ENCODE measurements at places on chromosomes 6 and 20.

DNA sequence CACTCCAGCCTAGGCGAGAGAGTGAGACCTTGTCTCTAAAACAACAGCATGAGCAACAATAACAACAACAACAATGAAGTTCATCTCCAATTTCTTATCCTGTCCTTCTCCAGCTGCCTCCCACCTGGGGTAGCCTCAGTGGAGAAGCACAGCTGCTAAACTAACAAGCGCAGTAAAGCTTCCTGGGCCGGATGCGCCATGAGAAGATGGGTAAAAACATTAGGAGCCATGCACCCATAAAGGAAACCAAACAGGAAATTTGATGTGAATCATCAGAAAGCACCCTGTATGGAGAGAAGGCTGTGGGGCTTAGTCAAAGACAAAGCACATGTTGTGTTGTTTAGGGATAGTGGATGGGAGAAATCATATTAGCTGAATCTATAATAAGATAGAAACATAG lies 61.1 kb upstream of the CCN6 start:
- DNase-seq, result no peak

DNA sequence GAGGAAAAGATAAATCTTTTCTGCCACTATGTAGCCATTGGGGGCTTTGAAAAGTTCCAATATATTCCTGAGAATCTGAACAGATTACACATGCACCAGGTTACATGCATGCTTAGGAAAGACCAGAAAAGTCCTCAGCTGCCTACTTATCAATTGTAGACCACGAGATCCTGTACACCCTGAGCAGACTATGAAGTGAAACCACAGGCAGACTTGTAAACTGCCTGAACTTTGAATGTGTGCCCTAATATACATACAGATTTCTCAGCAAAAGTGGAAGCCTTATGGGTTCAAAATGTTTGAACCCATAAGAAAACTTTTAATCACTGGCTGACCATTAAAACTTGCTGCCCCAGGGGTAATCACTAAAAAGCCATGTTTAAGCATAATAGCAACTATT lies 273.5 kb upstream of the RUNX2 start:
- no peak for DNase-seq

GRCh38 chr6:37024656-37025337 lies 19.3 kb downstream of the FGD2 start:
- no peak for DNase-seq

- DNase-seq, result no peak
Observed at GRCh38 chr6:72987301-72987700, 238.0 kb downstream of the KHDC1L start.

Measured in activated CD8-positive, alpha-beta memory T cell treated with anti-CD3 and anti-CD28 coated beads for 4 hours (primary cell).